ENCODE measurements at places on chromosomes 6 and 20.

- no peak for DNase-seq
Observed at GRCh38 chr20:60053125-60053817, 95.0 kb downstream of the CDH26 start.

GRCh38 chr20:701401-702129, 26.0 kb upstream of the SCRT2 start:
- DNase-seq: no peak

DNA sequence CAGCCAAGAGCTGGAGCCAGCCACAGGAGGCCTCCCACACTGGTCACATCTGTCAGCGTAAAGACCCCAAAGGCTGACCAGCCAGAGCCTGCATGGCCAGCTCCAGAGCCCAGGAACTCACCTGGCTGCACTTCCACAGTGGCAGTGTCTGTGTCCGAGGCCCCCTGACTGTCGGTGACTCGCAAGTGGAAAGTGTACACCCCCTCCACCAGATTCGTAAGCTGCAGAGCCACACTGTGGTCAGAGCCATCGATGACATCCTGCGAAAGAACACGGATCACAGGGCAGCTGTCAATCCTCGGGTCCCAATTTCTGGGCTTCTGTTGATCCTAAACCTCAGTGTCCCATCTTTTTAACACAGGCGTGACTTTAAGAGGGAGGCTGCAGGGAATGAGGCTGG, 69.3 kb downstream of the ALDH5A1 start:
- no peak for DNase-seq

- DNase-seq: no peak
Observed at GRCh38 chr6:22150368-22151035, 146.3 kb downstream of the PRL start.

DNA sequence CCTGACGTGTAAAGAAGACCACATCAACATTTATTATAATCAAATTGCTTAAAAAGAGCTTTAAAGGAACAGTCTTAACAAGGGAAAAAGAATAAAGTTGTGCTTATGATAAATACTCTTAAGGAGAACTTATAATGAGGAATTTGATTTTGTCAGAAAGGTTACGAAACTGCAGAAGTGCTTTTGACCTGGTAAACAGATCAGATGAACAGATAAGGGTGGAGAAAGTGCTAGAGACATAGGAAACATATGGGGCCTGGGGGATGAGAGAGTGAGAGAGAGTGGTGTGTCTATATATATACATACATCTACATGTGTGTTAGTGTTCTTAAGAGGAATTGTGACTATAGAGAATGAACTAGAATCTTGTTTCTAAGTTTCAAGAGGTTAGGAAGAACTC, 186.2 kb upstream of the GJE1 start:
- no peak for DNase-seq

GRCh38 chr6:136284909-136285308, 4.7 kb downstream of the BCLAF1 start:
- peak; percentile 51 for DNase-seq

DNA sequence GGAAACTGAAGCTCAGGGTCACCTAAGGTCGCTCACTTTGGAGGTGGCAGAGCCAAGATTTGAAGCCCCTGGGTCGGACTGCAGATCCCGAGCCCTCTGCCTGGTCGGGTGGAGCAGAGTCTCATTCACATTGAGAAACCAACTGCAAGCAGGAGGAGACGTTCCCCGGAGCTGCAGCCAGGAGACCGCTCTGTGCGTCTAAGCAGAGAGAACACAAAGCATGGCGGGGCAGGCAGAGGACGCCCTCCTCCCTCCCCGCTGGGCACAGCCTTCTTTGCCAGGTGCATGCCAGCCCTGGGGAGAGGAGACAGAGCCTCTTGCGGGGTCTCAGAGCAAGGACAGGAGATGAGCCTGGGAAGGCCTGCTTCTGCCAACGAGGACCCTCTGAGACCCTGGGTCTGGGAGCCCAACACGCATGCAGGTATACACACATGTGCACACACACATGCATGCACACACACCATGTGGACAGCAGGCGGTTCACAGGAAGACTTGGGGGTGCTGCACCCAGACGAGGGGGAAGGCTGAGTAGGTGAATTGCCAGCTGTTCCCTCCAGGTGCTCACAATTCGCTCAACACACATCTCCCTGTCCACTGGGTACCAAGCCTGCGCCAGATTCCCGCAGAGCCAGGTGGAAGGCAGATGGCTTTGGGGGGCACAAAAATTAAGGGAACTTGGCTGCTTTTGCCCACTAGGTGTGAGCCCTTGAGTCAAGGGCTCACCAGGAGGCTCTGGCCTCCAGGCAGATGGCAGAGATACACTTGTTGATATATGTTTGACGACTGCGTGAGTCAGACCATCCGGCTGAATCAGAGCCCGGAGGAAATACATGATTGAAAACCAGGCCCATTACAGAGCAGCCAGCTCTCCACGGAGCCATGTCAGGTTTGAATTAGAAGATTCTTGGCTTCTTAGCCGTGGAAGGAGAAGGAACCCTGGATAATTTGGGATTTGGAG, 5.5 kb upstream of the NTSR1 start:
- peak; percentile 90 for DNase-seq

GRCh38 chr6:101918471-101918870, 525.0 kb downstream of the GRIK2 start:
- no peak for DNase-seq

- peak; percentile 69 for DNase-seq
Observed at GRCh38 chr6:1910621-1911407, 301.1 kb downstream of the FOXC1 start.

DNA sequence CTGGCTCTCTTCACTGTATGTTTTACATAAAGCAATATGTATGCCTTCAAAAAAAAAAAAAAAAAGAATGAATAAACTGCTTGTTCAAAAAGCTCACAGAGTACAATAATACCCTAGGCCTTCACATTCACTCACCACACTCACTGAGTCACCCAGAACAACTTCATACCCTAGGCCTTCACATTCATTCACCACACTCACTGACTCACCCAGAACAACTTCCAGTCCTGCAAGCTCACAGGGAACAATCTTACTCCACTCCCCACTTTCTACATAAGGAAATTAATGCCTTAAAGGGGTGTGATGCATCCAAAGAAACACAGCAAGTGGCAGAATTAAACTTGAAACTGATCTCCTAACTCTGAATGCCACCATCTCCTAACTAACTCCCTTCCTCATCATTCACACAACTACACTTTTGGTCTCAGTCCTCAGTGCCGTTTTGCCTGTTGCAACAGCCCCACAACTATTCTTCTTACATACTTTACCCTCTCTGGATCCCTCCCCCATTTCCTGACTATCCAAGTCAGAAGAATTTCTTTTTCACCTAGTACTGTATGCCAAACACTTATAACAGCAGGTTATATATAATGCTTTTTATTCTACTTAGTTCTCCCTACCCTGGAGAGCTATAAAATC, 34.2 kb downstream of the NHSL1 start:
- DNase-seq: peak; percentile 97

GRCh38 chr6:159421586-159421985, 252.4 kb downstream of the FNDC1 start:
- DNase-seq: no peak

- DNase-seq: no peak
Observed at GRCh38 chr6:15904651-15905376, 224.1 kb upstream of the MYLIP start.

DNA sequence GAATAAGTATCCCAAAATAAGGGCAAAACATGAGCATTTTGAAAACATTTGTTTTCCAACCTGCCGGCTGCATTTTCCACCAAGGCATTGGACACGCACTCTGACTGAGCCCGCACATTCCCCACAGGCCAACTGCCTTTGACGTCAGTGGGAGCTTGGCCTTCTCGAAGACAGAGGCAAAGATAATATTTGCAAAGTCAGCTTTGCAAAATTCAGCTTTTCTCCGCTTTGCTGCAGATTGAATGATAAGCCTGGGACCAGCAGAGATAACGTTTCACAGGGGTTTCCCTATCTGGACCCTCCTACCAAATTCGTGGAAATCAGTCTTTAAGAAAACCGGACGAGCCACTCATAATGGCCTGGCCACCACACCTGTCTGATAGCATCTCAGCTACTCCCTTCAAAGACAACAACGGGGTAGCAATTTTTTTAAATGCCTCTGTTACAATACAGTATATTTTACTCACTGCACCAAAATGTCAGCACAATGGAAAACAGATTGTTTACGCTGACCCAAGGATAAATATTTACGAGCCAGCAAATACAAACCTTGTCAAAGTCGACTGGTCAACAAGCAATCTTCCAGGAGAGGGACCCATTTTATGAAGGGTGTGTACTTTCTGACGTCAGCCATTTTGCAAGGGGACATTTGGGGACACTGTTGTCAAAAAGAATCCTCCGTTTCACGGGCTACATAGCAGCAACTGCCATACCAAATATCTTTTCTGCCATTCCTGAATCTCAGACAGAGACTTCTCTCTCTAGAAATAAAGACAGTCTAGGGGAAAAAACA, 100.5 kb downstream of the TFAP2A start:
- DNase-seq: no peak
